ENCODE measurements at places on chromosomes 13 and 19.

GRCh38 chr13:46124531-46124966, 19.7 kb upstream of the CPB2 start:
- no peak overlapping the region for H3K27ac ChIP-seq
- no peaks in the 10 kb centered on the region for H3K4me1 ChIP-seq
- no peak overlapping the region for H3K4me3 ChIP-seq
- DNase-seq = no peak
- H3K27me3 ChIP-seq = no peaks in the 10 kb centered on the region

DNA sequence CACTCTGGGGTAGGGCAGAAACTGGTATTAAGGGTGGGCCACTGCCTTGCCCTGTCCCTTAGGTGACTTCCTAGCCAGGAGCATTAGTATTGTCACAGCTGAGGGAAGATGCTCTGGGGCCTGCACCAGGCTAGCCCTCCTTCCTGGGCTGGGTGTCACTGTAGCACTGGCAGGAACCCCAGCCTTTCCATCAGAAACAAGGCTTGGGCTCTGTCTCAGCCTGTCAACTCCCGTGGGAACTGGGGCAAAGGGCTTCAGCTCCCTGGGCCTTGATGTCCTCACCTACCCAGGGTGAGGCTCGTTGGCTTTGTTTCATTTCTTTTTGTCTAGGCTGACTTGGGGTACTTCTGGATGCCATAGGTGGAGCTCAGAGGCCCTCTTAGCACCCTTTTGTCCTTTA, 18.0 kb downstream of the PAF1 start:
- H3K4me1 ChIP-seq = peaks cover 33% of the 10 kb centered on the region
- peaks cover 4% of the 10 kb centered on the region for H3K36me3 ChIP-seq
- peak overlapping the region; percentile 2 for H3K4me3 ChIP-seq
- no peak for DNase-seq

DNA sequence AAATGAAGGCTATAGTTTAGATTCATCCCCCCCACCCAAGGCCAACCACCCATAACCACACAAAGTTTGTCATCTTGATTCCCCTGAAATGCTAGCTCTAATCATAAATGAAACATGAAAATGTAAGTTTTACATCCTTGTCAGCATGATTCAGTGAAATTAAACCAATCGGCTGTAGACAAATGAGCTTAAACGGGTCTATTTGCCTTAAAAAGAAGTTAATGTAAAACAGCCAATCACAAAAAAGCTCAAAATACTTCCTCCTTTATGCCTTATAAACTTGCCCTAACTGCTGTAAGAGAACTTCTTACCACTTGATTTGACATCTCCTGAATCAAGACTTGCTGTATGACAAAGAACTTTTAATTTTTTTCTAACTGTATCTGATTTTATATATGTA, 34.5 kb upstream of the MRI1 start:
- peaks cover 4% of the 10 kb centered on the region for H3K36me3 ChIP-seq
- DNase-seq = no peak
- peak overlapping the region; percentile 98 for H3K27ac ChIP-seq
- H3K4me1 ChIP-seq = peaks cover 17% of the 10 kb centered on the region
- no peak overlapping the region for H3K4me3 ChIP-seq
- H3K27me3 ChIP-seq = no peaks in the 10 kb centered on the region

GRCh38 chr13:112820318-112820717, 130.5 kb downstream of the ATP11A start:
- no peak overlapping the region for H3K27ac ChIP-seq
- H3K4me3 ChIP-seq = no peak overlapping the region
- no peak for DNase-seq
- H3K27me3 ChIP-seq = no peaks in the 10 kb centered on the region

GRCh38 chr13:74687442-74688182, 553.4 kb upstream of the KLF12 start:
- no peak overlapping the region for H3K27ac ChIP-seq
- no peak for DNase-seq
- no peaks in the 10 kb centered on the region for H3K4me1 ChIP-seq

Measured in vagina (tissue), 2 donors.